Stimulated activated CD8-positive, alpha-beta memory T cell treated with anti-CD3 and anti-CD28 coated beads, Interleukin-4, amount 100 ng/mL, for 48 hours (primary cell): ENCODE measurements at places on chromosomes 7 and 10.

DNA sequence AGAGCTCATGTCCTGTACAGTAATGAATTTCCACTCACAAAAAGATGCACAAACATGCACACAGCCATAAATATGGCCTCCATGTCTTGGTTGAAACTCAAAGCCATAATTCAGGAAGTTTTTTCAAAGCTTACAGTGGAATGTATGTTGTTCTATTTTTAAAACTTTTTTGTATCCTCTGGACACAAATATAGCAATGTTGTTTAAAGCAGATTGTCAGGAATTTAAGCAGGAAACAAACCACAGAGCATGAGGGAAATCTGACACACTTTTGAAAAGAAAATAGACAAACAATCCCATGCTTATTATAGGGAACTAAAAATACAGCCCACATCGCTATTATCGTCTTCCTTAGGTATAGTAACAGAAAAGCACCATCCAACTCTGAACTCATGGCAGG, 21.5 kb downstream of the LRRN3 start:
- DNase-seq, result no peak

GRCh38 chr10:80684259-80684658, 146.6 kb downstream of the SH2D4B start:
- DNase-seq, result no peak

DNA sequence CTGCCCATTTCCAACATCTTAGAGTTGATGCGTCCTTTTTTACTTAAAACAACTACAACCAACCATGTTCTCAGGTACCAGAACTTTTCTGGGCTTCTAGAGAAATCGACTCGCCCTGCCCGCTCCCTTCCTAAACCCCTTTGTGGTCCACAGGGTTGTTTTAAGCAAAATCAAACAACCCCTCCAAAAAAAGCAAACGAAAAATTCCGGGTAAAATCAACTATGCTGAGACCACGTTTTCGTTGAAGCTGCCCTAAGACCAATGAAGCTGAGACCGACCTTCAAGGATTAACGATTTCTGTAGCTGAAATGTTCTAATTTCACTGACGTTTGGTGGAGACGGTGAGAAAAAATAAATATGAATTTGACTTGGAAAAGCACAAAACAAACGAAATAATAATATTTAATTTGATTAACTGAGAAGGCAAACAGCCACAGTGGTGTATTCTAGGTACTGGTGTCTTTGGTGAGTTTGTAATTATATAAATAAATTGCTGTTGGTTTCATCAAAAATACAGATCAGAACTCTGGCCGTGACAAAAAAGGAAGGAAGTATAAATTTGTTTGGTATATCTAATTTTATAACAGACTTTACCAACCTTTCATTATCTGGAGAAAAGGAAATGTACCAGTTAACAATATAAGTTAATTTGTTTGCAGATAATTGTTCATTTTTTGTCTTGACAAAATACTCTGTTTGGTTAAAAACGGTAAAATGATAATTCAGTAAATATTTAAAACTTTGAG, 4.7 kb upstream of the IGF2BP3 start:
- DNase-seq, result no peak

- no peak for DNase-seq
These were observed 26.6 kb downstream of the PHTF2 start for GRCh38 chr7:77825131-77825530.

DNA sequence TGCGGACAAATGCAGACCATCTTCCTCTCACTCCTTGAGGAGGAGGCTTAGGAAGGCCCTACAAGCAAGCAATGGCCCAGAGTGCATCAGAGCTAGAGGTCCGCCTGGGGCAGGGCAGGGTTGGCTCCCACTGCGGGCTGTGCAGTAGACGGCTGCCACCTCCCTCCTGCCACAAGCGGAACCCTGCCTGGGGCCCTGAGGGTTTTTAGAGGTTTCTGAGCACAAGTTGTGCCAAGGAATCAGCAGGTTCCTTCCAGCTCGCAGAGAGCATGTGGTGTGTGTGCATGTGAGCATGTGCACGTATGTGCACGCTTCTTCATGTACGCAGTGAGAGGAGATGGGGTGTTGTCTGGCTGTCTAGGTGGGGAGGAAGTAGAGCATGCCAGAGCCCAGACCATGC, 25.9 kb upstream of the SMARCD3 start:
- DNase-seq, result no peak

GRCh38 chr10:125011171-125011925, 69.4 kb downstream of the ZRANB1 start:
- DNase-seq, result no peak

DNA sequence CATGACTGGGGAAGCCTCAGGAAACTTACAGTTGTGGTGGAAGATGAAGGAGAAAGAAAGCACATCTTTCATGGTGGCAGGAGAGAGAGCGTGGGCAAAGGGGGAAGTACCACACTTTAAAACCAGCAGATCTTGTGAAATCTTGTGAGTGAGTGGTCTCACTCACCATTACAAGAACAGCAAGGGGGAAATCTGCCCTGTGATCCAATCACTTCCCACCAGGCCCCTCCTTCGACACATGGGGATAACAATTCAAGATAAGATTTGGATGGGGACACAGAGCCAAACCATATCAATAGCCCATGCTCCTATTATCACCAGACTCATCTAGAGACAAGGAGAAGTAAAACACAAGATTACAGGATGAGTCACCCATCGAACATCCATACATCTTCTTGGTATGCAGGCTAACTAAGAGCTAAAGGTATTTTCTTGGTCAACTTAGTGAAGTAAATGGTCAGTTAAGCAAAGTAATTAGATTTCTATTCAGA, 55.3 kb upstream of the YAE1 start:
- no peak for DNase-seq

GRCh38 chr10:3141351-3142005, 31.1 kb downstream of the PITRM1 start:
- DNase-seq, result no peak

DNA sequence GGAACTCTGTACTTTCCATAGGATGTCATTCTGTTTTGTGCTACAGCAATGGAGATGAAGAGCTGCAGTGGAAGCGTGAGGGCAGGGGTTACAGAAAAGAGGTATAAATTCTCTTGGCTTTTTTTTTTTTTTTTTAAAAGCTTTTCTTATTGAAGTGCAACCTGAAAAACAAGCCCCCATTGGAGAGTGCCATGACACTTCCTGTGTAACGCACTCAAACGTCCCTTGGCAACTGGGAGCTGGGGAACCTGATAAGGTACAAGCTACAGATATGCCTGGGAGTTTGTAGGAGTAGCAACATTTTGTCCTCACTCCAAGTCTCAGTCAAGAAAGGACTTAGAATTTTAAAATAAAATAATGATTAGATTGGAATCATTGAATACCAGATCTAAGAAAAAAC, 512.1 kb downstream of the RPS24 start:
- DNase-seq, result no peak

- no peak for DNase-seq
These were observed 1.5 kb downstream of the HBP1 start for GRCh38 chr7:107170051-107170915.

DNA sequence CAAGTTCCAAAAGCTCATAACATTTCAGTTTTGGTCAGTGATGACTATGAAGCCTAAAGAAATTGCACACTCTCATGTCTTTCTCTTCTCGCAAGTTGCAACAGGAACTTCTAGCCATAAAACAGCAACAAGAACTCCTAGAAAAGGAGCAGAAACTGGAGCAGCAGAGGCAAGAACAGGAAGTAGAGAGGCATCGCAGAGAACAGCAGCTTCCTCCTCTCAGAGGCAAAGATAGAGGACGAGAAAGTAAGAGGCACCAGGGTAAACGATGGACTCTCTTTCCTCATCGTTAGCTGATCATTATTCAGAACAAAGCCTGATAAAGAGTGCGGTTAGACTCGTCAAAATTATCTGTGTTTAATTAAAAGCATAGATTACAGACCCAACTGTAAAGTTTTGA, 94.7 kb downstream of the HDAC9 start:
- no peak for DNase-seq
